ENCODE measurements at places on chromosomes 4 and X.

- DNase-seq: no peak
Measured at GRCh38 chrX:118187100-118187499, 70.5 kb upstream of the KLHL13 start.

DNA sequence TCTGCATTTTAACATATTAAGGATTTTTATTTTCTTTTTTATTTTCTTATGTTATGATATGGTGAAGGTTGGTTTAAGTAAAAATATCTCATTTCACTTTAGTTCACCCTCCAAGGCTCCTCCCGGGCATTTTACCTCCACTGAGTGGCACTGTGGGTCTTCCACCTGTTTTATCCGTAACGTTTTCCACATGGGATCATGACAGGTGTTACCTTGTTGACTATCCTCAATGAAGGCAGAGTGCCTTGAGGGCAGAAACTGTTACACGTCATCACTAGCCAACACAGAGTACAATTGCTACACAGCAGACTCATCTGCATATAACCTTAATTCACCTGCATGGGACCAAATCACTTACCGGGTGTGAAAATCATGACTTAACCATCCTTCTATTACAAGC, 105.8 kb downstream of the GEMIN8 start:
- no peak for DNase-seq

DNA sequence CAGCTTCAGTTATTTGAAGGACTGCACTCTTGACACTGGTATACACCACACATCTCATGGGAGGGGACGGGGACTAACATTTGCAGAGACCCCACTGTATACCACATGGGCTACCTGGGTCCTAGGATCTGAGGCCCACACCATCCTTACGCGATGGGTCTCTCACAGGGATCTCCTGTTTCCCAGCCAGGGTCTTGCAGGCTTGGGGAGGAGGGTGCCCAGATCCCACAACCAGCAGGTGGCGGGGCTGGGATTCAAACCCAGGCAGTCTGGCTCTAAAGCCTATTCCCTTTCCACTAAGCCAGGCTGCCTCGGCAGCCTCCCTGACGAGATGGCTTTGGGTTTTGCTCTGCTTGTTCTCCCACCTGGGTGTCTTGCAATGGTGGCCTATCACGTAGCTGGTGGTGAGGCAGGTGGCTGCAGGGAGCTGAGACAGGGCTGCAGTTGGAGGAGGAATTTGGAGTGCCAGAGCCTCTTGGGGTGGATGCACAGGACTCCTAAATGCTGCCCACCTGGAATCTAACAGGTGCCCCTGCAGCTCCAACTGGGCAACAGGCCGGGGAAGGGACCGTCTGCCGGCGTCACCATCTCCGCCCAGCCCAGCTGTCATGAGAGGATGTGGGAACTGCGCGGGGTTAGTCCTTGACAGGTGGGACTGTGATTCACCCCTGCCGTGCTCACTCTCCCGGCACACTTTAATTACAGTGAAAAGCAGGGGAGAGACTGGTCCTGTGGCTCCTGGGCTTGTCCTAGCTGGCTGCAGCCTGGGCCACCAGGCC, 110.7 kb downstream of the PSAPL1 start:
- DNase-seq: no peak

DNA sequence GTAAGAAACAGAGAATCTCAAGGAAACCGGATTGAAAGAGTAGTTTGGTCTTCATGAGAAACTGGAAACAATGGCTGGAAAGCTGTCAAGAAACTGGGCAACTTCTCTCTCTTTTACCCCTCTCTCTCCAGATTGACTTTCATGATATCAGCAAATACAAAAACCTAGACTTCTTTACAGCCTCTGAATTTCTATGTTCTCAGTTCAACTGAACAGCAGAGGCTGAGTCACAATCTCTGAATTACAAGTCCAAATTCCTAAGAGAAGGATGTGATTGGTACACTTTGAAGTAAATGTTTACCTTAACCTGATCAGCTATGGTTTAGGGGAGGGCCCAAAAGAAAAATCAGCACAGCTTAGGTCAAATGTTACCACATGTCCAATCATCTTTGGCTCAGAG, 974.9 kb downstream of the RPA4 start:
- DNase-seq: no peak

DNA sequence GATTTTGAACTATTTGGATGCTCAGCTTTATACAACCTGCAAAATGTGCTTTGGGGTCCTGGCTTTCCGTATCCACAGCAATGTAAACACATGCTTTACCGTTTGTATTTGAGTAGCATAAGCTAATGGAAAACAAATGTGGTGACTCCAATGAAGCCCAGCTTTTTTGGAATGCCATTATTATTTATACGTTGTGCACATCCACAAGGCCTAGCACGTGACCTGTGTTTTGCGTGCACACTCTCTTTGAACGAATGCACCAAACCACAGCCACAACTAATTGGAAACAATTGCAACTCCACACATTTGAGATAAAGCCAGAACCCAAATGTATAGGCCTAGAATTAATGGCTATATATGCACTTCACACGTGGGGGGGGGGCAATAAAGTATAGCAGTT, 189.5 kb upstream of the GPC4 start:
- DNase-seq: no peak

DNA sequence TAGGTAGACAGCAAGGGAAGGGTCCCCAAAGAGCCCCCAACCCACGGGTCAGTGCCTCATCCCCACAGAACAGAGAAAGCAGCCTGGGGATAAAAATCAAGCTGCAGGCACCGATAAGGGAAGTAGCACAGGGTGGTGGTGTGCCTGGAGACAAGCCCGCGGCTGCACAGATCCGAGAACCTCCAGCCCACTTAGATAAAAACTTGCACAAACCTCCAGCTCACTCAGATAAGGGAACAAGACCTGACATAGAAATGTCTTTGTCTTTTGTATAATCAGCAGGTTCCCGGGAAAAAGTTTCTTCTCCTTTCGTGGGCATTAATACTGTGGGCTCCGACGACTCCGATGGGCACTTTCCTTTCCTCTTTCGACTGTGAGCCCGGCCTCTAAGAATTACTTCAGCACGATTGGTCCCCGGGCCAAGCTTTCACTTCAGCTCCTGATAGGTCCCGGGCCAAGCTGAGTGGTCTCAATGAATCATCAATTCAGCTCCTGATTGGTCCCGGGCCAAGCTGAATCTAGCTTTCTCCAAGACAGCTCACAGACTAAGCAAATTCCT, 32.4 kb downstream of the PRDX4 start:
- DNase-seq: no peak

GRCh38 chrX:13235930-13236329, 83.9 kb downstream of the ATXN3L start:
- DNase-seq: no peak

DNA sequence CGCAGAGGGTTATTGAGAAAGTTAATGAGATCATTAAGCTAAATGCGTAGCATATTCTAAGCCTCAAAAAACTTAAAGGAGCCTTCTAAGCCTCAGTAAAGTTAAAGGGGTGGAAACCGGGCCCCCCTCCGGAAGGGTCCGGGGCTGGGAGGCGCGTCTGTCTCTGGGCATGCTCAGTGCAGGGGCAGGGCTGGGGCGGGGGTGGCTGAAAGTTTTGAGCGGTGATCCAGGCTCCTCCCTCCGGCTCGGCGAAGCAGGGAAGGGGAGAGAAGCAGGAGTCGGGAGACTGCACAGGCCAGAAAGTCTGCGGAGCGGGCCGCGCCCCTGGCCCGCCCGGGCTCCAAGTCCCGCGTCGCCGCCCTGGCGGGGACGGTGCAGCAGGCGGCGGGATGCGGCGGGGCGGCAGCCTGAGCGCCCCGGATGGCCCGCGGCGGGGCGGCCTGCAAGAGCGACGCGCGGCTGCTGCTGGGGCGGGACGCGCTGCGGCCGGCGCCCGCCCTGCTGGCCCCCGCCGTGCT, at the start of gene EVC:
Gene EVC (plus strand): TSS at position 241 of the 518 bp plus-strand sequence. CDS start 180 bp downstream, at position 421.
- no peak for DNase-seq

GRCh38 chr4:183078634-183079033, 20.4 kb upstream of the WWC2 start:
- no peak for DNase-seq

- DNase-seq: no peak
Measured at GRCh38 chr4:27176400-27176799, 315.8 kb downstream of the STIM2 start.

DNA sequence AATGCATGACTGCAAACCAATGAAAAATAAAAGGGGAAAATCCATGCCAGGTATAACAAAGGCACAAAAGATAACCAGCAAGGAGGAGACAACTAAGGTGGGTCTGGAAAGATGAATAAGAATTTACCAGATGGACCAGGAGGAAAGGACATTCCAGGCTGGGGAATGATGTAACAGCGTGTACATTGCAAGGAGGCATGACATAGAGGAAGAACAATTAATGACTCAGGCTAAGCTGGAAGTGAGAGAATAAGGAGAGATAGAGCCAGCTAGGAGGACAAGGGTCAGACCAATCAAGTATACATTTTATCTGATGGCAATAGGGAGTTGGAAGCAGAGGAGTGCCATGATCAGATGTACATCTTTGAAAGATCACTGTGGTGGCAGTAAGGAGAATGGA, 57.0 kb downstream of the MTMR8 start:
- DNase-seq: no peak

DNA sequence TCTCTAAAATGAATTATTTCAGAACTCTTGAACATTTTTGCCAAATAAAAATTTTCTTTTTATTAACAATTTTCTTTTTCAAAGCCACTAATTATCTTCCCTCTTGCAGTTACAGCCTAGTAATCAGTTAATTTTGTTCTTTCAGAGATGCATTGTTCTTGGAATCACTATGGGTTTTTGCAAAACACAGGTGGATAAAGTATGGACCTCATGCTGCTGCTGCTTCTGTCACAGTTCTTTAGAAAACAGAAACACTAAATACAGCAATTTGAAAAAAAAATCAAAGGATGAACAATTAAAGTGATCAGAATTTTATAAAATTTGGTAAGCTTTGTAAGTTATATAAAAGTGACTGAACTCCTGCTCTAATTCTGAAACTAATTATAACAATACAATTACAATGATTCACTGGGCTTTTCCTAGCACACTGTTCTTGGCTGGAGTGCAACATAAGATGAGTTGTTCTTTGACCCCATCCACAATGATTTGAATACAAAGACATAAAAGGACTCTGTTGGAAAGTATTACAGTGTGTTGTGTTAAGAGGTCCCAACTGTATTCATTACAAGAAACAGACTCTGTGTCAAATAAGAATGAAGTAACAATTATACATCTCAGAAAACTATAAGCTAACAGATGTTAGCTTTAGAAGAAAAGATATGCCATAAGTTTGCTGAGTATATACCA, 59.4 kb upstream of the GK2 start:
- no peak for DNase-seq

DNA sequence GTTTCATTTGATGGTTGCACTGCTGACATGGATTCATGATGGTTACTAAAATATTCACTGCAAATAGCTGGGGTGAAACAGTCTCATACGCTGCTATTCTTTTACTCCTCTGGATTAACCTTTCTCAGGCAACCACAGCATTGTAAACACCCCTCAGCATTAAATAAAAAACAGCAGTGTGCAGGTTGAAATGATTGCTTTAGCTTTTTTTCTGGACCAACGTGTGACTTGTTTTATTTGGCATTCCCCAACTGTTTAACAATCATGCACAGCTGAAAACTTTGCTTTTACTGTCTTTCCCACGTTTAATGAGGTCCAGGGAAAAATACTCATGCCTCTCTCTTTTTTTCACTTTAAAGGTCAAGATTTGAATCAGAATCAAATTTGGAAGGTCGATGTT, 490.8 kb downstream of the RAPGEF2 start:
- DNase-seq: no peak

- DNase-seq: no peak
Measured at GRCh38 chr4:108488865-108489264, 131.5 kb upstream of the RPL34 start.

DNA sequence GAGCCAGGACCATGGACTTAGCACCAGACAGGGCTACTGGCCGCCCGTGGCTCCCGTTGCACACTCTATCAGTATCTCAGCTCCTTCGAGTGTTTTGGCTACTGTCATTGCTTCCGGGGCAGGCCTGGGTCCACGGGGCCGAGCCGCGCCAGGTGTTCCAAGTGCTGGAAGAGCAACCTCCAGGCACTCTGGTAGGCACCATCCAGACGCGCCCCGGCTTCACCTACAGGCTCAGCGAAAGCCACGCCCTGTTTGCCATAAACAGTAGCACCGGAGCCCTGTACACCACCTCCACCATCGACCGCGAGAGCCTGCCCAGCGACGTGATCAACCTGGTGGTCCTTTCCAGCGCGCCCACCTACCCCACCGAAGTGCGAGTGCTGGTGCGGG, 1.6 kb downstream of the FAT4 start:
- DNase-seq: no peak

DNA sequence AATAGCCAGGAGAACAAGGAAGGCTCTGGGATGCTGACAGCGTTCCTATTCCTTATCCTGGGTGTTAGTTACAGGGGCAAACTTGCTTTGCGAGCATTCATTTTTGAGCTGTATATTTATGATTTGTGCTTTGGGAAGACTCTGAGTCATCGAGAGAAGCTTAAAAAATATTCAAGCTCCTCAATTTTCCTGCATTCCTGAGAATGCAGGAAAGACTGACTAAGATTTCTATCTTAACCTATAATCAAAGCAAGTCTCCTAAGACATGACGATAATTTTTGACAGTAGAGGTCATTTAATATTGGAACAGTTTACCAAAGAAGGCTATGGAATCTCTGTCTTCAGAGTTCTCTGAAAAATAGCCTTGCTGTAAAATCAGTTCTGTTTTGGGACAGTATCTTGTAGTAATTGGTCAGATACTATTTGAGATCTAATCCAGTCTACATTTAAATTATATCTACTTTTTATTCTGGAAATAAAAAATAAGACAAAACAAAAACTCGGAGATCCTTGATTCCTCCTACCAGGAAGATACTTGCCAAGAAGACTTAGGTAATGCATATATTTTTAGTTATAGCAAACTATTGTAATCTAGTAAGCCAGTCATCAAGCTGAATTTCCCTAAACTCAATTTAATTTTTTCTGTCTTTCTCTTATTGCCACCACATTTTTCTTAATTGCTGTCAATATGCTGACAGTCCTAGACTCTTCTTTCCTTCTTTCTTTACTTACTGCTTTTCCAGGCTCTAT, 31.7 kb downstream of the BBS12 start:
- DNase-seq: no peak

DNA sequence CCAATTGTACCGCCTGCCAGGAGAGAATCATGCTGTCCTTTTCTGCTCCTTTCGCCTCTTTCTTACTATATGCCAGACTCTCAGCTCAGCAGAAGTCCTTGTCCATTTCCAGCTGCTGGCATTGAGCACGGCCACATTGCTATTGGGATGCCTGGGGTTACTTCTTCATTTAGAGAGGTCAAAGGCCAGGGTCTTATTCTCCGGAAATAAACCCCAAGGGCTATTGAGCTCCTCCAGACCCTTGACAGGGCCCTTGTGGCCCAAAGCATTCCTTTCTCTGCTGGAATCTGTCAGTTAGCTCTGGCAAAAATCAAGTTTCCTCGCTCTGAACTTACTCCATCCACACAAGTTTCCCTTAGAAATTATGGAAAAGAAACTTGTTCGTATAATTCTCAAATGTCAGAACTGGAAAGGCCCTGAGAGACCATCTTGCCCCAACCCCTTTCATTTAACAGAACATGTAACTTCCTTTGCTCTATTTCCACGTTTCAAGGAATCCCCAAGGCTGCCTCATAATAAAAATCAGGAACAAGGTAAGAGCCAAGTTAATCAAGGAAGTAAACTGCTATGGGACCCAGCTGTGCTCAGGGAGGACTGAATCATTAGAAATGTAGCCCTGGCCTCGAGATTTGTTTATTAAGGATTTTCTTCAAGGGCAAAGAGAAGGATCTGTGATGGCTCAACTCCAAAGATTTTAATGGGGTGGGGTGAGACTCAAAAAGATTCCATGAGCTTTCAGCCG, 11.8 kb downstream of the AKAP4 start:
- DNase-seq: no peak

All from cortex of kidney (tissue), 1 donor.